NCI-H82 (cell line): ENCODE measurements at places on chromosomes 12 and 14.

DNA sequence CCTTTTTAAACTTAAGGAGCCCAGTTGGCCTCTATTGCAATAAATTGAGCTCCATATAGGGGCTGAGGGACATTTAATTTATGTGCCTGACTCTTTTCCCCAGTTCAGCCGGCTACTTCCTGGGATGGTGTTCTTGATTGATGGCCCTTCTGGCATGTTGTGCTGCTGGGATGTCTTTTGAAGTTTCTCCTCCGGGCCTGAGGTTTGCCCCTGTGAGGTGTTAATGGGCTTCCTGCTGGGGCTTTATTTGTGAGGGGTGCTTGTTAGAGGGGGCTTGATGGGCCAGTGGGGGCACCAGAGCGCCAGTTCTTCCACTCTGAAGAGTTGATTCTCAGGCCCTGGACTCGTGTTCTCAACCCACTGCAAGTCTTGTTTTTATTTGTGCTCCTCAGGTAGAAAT is 69.6 kb downstream of the CHST11 start:
- DNase-seq = no peak

GRCh38 chr14:100769035-100769939 is 42.6 kb downstream of the DLK1 start:
- DNase-seq = no peak

DNA sequence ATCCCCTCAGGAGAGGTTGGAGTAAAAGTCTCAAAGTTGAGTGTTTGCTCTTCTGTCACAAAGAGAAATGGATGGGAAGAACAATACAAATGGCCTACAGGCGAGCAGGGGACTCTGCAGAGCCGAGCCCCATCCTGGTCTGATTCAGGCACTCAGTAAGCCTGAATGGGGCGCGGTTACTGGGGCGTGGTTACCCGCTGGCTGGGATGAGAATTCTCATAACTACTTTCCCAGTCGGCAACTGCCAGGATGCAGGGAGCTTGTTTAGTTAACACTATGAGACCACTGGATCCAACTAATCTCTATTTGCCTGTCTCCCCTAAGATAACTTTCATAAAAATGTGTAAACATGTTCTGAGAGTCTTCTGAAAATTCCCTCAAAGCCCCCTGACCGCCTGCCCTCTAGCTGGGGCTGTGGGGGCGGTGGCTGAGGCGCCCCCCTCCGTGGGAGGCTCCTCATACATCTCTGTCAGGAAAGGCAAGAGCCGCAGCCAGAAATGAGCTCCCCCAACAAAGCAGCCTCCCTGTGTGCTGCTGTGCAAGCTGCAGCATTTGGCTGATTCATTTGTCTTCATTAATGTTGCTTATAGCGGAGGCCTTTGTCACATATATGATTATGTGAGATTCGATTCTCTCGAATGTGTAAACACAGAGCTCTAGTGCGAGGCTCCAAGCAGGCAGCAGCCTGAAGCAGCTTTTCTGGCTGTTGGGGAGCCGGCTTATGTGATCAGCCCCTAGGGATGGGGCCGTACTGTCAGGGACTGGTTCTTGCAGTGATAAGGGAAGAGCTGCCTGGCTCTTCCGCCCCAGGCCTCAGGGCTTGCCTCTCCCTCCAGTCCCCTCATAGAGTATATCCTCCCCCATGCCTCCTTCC is 126.1 kb upstream of the ARHGAP5 start:
- DNase-seq = peak; percentile 69

DNA sequence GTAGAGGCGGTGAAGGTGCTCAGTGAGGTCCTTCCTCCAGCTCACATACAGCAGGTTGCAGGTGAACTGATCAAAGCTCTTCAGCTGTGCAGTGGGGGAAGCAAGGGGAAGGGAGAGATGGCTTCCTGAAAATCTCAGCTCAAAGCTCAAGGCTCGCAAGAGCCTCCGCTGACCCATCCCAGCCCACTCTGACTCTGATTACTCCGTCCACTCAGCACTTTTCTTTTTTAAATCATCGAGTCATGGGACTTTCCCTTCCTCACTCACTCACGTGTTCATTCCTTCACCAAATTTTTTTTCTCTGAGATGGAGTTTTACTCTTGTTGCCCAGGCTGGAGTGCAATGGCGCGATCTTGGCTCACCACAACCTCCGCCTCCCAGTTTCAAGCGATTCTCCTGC is 4.7 kb downstream of the ABCD4 start:
- DNase-seq = no peak

GRCh38 chr14:64950889-64951288 is 8.3 kb upstream of the GPX2 start:
- no peak for DNase-seq

DNA sequence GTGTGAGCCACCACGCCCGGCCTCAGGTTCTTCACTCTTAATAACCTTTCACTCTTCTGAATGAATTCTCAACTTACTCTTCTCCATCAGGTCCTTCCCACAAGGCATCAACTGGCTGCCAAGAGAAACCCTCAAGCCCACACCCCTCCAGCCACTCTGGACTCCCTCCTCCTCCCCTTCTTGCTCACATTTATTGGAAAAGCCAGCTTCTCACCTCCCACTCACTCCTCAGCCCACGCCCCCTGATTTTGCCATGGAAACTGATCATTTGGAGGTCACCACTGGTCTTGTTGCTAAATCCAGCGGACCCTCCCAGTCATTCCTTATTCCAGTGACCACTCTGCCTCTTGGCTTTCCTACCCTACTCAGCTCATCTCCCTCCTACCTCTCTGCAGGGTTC is 17.4 kb upstream of the ACVR1B start:
- no peak for DNase-seq

GRCh38 chr12:45178771-45179170 is 37.1 kb upstream of the ANO6 start:
- no peak for DNase-seq

DNA sequence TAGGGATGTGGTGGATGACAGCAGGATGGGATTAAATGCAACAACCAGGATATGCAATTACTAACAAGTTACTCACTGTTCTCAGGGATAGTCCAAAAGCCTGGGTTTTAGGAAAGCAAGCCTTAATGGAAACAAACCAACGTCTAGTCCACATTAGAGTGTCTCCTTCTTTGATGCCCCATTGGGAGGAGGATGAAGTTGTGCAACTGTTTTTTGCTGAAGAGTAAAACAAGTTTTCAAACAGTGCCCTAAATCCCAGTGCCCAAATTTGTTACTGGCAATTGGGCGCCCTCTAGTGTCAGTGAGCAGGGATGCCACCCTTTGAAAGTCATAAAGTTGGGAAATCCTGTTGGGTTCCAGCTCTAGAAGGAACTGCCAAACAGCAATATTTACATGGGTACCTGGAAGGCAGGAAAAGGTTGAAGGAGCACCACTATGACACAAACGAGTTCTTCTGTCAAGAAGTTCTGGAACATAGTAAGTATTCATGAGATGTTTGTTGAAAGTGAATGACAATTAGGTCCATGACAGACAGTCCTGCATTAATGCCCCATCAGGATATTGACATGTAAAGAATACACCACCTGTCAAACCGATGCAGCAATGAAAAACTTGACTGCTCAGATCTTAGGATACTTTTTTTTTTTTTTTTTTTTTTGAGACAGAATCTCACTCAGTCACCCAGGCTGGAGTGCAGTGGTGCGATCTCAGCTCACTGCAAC is 11.1 kb upstream of the DPF3 start:
- DNase-seq = peak; percentile 71

DNA sequence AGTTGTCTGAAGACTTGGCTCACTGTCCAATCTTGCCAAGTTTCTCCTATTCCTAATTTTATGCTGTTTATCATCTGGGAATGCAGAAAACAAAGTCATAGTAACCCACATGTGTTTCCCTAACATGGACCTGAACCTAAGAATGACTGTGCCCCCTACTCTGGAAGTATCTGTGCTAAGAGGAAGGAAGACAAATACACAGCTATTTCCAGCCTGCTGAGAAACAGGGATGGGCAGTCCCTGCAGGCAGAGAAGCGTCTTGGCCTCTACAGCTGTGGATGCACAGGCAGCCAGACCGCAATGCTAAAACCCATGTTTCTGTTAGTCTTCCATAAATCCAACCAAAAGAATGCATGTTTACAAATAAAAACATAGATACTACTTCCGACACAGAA is 56.2 kb downstream of the DUSP16 start:
- no peak for DNase-seq

GRCh38 chr12:4984344-4984743 is 59.3 kb upstream of the KCNA5 start:
- DNase-seq = no peak

DNA sequence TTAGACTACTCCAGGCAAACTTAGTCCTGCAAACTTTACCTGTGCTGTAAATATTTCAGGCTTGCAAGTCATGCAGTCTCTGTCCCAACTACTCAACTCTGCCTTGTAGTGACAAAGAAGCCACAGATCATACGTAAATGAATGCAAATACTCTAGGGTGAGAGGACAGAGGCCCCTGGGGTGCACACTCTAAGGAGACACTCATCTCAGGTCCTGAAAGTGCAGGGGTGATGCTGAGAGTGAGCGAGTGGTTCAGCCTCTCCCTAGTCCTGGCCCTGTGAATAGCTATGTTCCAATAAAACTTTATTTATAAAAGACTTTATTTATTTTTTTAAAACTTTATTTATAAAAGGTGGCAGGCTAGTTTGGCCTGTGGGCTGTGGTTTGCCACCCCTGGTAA is 34.9 kb downstream of the HCAR2 start:
- DNase-seq = no peak

GRCh38 chr12:114918535-114919233 is 234.7 kb upstream of the TBX3 start:
- DNase-seq = no peak

DNA sequence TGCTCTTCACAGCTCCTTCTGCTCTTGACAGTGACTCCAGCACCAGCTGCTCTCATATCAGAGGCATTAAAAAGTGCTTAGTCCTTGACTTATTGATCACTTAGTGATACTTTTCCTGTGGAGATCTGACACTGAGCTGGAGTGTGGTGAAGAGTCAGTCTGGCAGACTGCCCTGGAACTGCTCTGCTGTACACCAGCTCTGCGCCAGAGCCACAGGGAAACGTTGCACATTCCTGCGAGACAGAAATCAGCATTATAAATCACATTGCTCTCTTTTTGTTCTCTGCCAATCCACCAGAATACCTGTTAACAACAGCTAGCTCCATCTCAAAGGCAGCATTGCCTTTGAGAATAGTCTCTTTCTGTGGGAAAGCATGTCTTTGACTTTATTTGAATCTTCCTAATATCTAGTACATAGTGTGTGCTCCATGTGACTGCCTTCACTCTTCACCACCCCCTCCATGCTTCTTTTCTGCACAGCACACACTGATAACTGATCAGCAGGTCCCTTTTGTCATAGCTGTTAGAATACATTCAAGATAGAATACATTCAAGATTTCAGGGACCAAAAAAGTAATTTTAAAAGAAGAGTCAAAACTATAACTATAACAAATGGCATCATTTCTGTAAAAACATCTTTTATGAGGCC is 48.2 kb upstream of the VSX2 start:
- DNase-seq = peak; percentile 45

DNA sequence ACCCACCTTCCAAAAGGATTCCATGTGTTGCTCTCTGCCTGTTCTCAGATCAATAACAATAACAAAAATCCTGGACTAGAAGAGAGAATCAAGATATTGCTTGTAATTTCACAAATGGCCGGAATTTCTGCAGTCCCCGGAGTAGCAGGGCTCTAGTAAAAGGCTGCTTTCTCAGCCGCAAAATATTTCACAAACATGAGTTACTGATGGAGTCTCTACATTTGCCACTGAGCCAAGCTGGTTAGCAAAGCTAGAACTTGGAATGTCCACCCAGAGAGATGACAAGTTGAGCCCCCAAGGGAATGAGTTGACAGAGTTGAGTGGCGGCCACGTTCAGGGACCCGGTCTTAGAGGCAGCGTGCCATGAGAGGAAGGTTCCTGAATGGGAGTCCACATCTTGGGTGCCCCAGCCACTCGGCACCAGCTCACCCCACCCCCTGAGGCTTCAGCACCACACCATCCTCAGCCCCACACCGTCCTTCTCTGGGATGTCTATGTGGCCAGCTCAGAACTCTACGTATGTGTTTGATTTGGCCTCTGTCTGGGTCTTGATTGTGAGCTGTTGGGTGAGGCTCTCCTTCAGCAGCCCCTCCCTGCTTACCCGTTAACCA is 15.9 kb downstream of the FBLN5 start:
- DNase-seq = no peak

DNA sequence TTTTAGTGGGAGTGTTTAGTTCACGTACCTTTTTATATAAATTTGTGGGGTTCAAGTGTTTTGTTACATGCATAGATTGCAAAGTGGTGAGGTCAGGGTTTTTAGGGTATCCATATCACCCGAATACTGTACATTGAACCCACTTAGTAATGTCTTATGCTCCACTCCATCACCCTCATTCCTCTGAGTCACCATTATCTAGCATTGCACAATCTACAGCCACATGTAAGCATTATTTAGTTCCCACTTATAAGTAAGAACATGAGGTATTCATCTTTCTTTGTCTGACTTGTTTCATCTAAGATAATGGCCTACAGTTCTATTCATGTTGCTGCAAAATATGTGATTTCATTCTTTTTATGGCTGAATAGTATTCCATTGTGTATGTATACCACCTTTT is 583.7 kb upstream of the LRFN5 start:
- DNase-seq = no peak

DNA sequence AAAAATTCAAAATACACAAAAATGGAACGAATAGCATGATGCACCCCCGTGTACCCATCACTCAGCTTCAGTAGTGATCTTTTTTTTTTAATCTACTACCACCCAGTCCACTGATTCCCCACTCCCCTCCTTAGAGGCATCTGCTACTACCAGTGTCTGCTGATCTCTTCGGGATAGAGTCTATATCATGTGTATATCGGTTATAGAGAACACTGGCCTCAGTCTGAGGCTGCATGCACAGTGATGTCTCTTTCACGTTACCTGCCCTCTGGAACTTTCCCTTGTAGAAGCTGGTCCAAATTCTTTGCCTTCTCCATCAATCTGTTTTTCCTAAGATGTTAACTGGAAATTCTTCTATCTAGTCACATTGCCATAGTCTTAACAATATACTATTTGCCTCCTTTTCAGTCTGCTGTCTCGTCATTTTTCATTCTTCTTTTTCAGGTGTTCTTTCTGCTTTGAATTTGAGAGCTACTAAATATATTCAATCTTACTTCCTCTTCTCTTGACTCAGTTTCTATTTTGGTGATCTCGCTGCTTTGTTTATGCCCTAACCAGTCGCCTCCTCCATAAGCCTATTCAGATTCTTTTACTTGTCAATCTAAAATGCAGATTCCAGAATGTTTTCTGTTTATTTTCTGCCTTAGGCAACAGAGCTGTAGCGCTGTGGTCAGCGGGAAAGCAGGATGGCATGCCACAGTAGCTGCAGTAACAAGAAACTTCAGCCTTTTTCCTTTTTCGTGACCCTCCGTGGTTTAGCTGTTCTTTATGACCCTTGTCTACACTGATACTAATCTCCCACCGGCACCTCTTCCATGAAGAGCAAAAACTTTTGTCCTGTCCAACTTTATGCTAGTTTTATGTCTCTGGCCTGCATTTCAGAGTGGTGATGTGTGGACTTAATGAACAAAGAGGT is 67.0 kb downstream of the FBXW8 start:
- DNase-seq = no peak

GRCh38 chr12:67223225-67223624 is 45.9 kb upstream of the CAND1 start:
- no peak for DNase-seq

GRCh38 chr14:95193081-95193480 is 35.8 kb upstream of the DICER1 start:
- no peak for DNase-seq

- peak; percentile 22 for DNase-seq
These were observed 407.8 kb downstream of the ATP23 start for GRCh38 chr12:58349161-58349560.

GRCh38 chr14:29536886-29537511 is 390.6 kb downstream of the PRKD1 start:
- peak; percentile 46 for DNase-seq
